ENCODE measurements at places on chromosomes 7 and 10.
A peak's percentile ranks its signal among the peaks of the same experiment; 100 is the strongest.

DNA sequence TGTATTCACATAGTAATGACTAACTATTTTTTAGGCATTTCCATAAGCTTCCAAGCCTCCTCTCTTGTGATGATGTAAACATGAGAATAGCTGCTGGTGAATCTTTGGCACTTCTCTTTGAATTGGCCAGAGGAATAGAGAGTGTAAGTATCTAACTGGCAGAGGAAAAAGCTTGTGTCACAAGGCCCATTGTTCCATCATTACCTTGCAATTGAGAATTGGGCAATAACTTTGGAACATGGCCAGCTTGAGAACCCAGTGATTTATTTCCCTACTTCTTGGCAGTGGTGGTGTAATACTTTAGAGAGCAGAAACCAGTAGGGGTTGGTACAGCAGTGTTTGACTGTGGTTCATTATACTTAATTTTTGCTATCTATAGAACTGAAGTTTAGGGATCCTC is 12.0 kb downstream of the IFRD1 start:
- no peak overlapping the region for H3K27ac ChIP-seq
- no peak for DNase-seq
- peaks cover 67% of the 10 kb centered on the region for H3K36me3 ChIP-seq

DNA sequence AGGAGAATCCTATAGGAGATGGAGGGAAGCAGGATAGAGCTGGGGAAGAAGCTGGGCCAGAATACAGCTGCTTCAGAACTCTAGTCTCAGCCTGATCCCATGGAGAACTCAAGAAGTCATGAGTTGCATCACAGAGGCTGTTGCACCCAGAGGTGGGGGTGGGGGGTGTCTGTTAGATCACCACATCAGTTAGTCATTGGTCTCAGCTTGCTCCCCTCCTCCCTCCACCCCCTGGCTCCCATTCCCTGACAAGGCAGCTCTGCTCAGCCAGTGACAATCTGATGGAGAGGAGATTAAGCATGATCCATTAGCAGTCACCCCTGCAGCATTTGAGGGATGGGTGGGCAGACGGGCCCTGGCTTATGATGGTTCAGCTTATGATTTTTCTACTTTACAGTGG is 58.4 kb upstream of the FGL2 start:
- no peaks in the 10 kb centered on the region for H3K27me3 ChIP-seq
- H3K4me3 ChIP-seq = no peak overlapping the region
- H3K4me1 ChIP-seq = no peaks in the 10 kb centered on the region
- no peak for DNase-seq
- H3K36me3 ChIP-seq = no peaks in the 10 kb centered on the region

DNA sequence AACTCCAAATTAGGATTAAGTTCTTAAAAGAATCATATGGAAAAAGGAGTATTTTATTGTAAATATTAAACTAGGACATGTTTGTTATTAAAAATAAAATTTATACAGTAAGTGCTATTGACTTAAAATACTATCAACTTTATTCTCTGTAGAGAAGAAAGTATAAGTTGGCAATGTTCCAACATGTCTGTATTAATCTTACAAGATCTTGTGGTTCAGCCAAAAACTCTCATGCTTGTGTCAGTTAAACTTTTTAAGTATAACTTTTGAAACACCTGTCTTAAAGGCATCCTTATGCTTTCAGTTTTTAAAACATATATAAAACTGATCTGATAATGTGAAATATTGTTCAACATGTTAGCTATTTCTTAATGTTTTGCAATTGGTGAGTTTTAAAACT is 160.7 kb downstream of the ZEB1 start:
- H3K4me1 ChIP-seq = no peaks in the 10 kb centered on the region
- H3K27me3 ChIP-seq = no peaks in the 10 kb centered on the region

DNA sequence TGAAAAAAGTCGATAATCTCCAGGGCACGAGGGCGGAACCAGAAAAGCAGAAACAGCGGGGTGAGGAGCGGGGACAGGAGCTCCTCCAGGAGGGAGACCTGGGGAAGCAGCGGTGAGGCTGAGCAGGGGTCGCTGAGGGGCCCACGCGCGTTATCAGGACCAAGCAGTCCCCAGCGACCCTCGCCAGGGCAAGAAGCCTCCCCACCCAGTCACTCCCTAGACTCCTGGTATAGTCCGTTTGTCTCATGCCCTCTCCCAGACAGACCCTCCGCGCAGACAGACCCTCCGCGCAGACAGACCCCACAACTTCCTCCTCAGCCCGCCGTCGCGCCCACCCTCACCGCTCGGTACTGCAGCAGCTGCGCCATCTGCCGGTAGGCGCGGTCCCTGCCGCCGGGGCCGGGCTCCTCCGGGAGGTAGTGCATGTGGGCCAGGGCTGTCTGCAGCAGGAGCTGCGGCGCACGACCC is 6.3 kb downstream of the ATG9B start:
- DNase-seq = peak; percentile 87
- H3K36me3 ChIP-seq = no peaks in the 10 kb centered on the region
- H3K27me3 ChIP-seq = peaks cover 19% of the 10 kb centered on the region
- peak overlapping the region; percentile 23 for H3K4me3 ChIP-seq
- H3K4me1 ChIP-seq = peaks cover 46% of the 10 kb centered on the region
- no peak overlapping the region for H3K27ac ChIP-seq

DNA sequence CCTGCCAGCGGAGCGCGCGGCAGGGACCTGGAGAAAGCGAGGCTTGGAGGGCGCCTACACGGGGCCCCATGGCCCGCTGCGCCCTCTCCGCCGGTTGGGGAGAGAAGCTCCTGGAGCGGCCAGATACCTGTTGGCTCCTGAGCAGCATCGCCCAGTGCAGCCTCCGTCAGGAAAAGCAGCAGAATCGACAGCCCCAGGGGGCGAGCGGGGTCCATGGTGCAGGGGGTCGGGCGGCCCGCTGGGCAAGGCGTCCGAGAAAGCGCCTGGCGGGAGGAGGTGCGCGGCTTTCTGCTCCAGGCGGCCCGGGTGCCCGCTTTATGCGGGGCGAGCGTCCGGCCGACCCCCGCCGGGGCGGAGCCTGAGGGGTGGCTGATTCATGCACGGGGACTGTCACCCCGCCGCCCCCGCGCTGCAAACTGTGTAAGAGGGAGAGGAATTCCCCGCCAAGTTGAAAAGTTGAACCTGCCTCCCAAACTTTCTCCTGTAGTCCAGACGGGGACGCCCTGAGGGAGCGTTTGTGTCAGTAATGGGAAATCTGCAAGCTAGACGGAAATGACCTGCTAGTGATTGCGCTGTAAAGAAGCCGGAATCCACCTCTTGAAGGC is at the start of gene TFPI2:
TSS of gene TFPI2 (minus strand) at position 290 of the 605 bp plus-strand sequence. CDS start at position 215, 75 bp downstream.
- no peak for DNase-seq
- no peak within 1 kb of the TSS for H3K27ac ChIP-seq
- H3K4me3 ChIP-seq = no peak within 1 kb of the TSS
- H3K27me3 ChIP-seq = peaks cover 31% of the 10 kb centered on the region

DNA sequence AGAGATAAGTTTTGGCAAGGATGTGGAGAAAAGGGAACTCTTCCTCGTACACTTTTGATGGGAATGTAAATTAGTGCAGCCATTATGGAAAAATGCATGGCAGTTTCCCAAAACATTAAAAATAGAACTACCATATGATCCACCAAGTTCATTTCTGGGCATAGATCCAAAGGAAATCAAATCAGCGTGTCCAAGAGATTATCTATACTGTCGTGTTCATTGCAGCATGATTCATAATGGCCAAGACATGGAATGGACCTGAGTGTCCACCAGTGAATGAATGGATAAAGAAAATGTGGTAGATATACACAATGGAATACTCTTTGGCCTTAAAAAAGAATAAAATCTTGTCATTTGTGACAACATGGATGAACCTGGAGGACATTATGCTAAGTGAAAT is 70.3 kb upstream of the RSU1 start:
- no peaks in the 10 kb centered on the region for H3K27me3 ChIP-seq
- no peak overlapping the region for H3K27ac ChIP-seq
- no peaks in the 10 kb centered on the region for H3K4me1 ChIP-seq
- DNase-seq = no peak
- no peak overlapping the region for H3K4me3 ChIP-seq

- H3K27me3 ChIP-seq = no peaks in the 10 kb centered on the region
- H3K4me1 ChIP-seq = no peaks in the 10 kb centered on the region
- DNase-seq = no peak
- H3K27ac ChIP-seq = no peak overlapping the region
Measured at GRCh38 chr10:60410970-60411369, 21.3 kb upstream of the ANK3 start.

DNA sequence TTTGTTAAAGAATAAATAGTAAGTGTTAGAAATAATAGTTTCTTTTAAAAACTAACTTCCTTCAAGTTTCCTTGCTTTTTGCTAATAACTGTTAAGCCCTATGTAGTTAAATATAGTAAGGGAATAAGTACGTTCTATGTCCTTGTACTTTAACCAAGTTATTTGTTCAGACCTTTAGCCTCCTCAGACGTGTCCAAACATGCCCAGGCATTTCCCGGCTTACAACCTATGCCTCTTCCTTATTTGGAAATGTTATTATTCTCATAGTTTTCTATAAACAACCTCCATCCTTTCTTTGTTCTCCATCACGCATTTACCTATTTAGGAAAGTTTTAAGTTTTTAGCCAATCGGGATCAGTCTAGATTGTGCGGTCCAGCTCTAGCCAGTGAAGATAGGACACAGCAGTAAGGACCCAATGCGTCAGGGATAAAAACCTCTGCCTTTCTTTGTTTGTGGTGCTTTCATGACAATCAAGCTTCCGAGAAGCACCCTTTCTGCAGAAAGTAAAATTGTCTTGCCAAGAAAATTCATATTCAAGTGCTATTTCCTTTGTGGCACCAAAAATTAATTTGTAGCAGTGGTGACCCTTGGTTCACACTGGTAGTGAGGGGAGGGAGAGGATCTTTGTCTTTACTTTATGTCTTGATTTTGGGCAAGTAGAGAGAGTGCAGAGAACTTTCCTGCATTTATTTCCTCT is 851.3 kb upstream of the POM121L12 start:
- no peaks in the 10 kb centered on the region for H3K27me3 ChIP-seq
- no peaks in the 10 kb centered on the region for H3K36me3 ChIP-seq
- no peak overlapping the region for H3K4me3 ChIP-seq
- no peak for DNase-seq
- no peak overlapping the region for H3K27ac ChIP-seq

DNA sequence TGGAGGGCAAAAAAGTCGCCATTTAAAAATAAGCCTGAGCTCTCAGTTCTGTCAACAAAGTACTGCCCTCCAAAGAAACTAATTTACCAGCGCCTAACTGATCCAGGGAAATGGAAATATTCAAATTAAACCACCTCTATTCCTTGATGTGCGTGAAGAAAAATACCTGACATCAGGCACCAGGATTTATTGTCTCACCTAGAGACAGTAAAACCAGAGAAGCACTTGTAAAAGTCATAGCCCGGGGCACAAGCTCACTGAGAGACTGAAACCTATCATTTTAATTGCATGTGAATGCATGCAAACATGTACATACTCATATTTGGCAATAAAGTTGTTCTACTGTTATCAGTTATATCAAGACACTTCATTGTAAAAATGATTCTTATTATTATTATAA is 147.3 kb upstream of the VSTM2A start:
- H3K27ac ChIP-seq = no peak overlapping the region
- H3K36me3 ChIP-seq = no peaks in the 10 kb centered on the region
- no peaks in the 10 kb centered on the region for H3K4me1 ChIP-seq

DNA sequence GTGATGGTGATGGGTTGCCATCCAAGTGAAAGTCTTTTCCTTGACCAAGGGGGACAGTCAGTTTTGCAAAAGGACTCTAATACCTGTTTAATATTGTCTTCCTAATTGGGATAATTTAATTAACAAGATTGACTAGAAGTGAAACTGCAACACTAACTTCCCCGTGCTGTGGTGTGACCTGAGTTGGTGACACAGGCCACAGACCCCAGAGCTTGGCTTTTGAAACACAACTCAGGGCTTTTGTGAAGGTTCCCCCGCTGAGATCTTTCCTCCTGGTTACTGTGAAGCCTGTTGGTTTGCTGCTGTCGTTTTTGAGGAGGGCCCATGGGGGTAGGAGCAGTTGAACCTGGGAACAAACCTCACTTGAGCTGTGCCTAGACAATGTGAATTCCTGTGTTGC is 6.9 kb downstream of the PPIF start:
- H3K36me3 ChIP-seq = peaks cover 57% of the 10 kb centered on the region
- no peak for DNase-seq
- no peaks in the 10 kb centered on the region for H3K27me3 ChIP-seq
- peaks cover 37% of the 10 kb centered on the region for H3K4me1 ChIP-seq
- H3K4me3 ChIP-seq = no peak overlapping the region

DNA sequence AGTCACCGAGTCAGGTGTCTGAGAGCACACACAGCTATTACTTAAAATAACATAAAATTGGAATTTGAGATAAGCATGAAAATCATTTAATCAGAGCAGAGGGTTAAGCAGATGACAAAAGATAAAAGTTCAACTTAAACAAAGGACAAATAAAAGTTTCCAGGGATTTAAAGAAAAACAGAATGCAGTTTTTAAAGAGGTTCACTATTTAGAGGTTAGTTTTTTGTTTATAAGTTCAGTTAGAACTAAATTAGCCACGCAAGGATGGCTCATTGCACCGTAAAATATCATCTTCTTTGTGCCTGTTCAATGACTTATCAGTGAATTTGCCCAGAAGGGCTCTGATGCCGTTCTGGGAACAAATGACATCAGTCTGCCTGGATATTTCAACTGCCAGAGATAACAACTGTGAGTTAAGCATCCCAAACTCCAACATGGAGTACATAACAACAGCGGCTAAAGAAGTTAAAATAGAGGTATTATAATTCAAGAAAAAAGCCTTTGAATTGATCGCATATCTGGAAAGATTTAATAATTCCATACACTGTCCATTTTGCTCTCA is 107.8 kb downstream of the ANK3 start:
- no peak for DNase-seq
- H3K4me3 ChIP-seq = no peak overlapping the region
- H3K27ac ChIP-seq = no peak overlapping the region
- no peaks in the 10 kb centered on the region for H3K4me1 ChIP-seq

DNA sequence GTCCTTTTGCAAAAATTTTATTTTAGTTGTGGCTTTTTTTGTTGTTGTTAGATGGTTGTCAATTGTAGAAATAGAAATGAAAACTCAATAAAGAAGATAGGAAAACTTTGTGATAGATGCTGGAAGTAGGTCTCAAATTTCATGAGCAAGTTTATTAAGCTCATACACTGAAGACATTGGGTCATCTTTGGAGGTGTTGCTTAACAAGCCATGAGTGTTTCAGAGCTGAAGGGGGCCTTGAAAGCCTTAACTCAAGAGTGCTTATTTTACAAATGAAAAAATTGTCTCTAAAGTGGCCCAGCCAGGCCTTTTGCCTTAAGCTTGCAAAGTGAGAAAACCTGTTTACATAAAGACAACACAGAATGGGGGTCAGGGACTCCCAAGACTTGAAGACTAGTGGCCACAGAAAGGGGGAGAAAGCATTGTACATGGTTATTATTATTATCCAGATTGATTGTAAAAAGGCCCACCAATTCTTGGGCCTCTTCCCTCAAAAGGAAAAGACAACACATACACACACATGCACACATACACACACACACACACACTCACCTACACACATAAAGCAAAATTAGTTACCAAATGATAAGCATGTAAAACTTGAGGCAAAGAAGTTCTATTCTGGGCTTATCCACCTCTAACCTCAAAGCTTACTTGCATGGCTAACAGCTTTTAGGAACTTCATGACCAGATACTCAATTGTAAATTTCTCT is 49.7 kb upstream of the GLCCI1 start:
- DNase-seq = no peak
- no peaks in the 10 kb centered on the region for H3K36me3 ChIP-seq

- H3K27ac ChIP-seq = no peak overlapping the region
- no peak for DNase-seq
- H3K36me3 ChIP-seq = no peaks in the 10 kb centered on the region
- no peak overlapping the region for H3K4me3 ChIP-seq
Measured at GRCh38 chr7:548401-548800, 28.8 kb upstream of the PDGFA start.
